ENCODE measurements at places on chromosomes 5 and 9.

DNA sequence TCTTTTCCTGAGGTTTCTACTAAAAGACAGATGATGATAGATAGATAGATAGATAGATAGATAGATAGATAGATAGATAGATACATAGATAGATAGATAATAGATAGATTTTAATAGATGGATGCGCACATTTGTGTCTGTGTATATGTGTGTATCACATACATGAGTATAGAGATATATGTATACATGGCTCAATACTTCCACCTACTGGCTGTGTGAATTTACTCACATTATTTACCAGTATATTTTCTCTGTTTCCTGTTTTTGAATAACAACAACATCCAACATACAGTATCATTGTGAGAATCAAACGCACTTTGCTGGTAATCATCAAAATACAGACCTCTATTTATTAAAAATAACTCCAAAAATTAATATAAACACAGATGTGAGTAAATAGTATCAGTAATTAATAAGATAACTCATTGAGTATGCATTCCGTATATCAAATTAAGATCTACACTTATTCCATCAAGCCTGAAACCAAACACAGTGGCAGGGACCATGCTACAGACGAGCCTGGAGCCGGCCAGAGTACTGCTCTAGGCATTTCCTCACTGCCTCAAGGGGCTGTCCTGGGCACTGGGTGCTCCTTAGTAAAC lies 338.0 kb downstream of the SEMA5A start:
- no peak for DNase-seq

DNA sequence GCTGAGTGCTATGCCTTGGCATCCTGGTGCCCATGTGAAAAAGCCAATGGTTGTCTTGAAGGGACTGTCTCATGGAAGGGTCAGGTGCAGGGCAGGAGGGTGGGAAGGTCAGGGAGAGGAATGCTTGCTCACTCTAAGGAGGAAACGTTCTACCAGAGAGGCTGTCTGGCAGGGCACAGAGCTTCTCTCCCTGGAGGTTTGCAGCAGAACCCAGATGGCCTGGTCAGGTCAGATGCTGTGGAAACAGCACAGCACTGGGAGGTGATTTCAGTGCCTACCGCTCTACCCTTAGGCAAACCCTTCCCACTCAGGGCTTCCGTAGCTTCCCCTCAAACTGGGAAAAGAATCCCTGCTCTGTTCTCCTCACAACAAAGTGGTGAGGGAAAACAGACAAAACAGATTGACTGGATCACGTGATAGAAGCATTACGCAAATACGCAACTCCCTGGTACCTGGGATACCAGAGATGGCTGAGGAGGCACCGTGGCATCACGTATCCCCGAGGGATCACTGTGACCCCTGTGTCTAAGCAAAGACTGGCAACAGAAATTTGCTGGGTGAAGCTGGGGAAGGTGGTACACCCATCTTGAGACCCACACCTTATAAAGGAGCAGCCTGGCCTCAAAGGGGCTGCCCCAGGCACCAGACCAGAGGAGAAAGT lies 3.9 kb upstream of the MGAT1 start:
- DNase-seq = no peak

DNA sequence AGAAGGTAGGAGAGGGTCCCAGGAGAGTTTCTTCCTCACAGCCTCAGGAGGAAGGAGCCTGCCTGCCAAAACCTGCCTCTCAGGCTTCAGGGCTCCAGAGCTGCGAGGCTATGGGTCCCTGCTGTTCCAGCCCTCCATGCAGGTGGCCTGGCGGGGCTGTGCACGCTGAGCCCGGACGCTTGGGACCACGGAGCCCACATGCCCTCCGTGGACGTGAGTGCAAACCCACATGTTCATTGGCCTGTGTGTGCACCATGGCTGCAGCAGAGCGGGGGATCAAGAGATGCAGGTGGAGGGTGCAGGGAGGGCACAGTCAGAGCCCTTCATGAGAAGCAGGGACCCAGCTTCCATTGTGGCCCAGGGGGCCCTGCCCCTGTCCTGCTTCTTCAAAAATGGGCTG lies 287.3 kb downstream of the IRX2 start:
- no peak for DNase-seq

DNA sequence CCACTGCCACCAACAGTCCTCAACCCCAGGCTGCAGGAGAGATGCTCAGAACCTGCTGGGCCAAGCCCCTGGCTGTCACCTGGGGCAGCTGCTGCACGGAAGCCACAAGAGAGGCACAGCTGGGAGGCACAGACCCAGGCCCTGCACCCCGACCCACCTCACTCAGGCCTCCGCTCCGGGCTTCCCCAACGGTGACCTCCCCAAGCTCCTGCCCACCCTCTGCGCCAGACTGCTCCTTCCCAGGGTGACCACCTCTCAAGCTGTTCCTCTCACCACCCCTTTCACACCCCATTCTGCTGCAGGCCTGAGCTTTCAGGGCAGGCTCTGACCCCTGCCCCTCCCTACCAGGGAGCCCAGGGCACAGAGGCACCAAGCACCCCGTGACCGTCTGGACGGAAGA lies 33.0 kb downstream of the VAV2 start:
- no peak for DNase-seq

- DNase-seq = no peak
Measured at GRCh38 chr9:136075881-136076678, 19.0 kb downstream of the NACC2 start.

GRCh38 chr5:111337133-111337532 lies 112.9 kb downstream of the CAMK4 start:
- DNase-seq = no peak

- no peak for DNase-seq
Measured at GRCh38 chr5:132229236-132229635, 1.6 kb upstream of the P4HA2 start.

DNA sequence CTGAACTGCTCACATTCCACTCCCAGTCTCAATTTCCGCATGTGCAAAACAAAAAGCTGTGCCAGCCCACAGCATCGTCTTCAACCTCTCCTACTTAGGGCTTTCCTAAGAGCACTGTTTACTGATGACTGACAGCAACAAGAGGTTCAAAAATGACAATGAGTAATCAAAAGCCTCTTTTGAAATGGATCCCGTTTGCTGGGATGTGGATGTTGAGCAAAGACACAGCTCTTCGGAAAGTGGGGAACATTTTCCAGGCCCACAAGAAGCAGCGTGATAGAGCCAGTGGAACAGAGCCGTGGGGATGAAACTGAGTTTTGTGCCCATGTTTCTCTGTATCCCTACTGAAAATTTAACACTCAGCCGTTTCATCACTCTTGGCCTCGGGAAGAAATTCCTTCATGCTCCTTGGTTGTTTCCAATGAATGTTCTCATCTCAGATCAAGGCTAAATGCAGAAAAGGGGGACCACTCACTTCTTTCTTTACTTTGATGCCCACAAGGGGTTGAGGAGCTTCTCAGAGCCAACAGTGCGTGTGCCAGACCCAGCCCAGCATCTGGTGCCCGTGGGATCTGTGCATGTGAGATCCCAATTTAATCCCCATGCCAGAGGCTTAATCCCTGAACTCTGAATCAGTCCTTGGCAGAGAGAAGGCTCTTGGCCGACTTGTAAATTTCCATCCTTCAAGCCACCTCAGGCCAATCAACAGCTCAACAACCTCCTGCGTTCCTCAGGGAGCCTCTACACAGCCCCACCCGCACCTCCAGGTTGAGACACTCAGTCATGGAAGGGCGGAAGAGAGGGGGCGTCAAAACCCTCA lies 230.2 kb upstream of the DAPK1 start:
- no peak for DNase-seq

DNA sequence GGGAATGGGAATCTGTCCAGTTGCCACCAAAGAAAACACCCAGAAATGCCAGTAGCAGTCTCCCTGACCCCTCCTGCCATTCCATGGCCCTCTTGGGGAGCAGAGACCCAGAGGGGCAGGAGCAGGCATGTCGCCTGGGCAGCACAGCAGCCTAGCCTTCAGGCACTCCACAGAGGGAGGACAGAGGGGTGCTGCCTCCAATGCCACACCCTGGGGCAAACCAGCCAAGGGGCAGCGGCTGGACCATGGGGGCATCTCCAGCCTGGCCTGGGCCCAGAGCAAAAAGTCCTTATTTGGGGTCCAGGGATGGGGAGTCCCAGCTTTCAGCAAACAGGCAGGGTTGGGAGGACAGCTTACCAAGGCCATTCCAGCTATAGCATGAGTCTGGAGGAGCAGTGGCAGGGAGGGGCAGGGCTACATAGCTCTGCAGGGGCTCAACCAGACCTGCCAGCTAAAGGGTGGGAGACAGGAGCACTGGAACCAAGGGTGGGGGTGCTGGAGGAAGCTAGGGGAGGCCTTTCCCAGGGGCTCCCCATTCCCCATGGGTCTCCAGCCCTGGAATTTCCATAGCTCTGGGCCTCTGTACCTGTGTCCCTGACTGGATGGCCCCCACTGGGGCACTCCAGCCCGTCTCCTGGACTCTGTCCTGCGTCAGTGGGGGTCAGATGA lies 6.7 kb downstream of the BRD3 start:
- no peak for DNase-seq

- DNase-seq = no peak
Measured at GRCh38 chr5:143605403-143606005, 202.0 kb upstream of the NR3C1 start.

GRCh38 chr9:35436933-35437332 lies 53.0 kb upstream of the RUSC2 start:
- DNase-seq = no peak

DNA sequence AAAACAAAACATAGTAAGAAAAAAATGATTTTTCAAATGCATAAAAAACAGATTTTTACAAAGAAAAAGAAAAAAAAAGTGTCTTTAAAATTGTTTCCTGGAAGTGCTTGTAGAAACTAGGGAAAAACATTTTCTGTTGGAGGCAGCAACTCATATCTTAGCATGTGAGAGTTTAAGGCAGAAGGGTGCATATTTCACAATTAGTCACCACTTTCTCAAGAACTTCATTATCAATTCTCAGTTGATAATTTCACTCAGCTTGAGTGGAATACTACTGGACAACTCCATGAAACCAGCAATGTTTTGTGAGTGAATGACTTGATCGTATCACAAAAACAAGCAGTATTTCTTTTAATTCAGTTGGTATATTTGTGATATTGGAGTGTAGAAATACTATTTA lies 508.3 kb upstream of the DAB2 start:
- no peak for DNase-seq

All from activated CD8-positive, alpha-beta memory T cell treated with anti-CD3 and anti-CD28 coated beads for 1 hour (primary cell).